Activated CD4-positive, alpha-beta T cell treated with anti-CD3 and anti-CD28 coated beads, Interleukin-2, amount 50 U/mL, for 48 hours (primary cell): ENCODE measurements at places on chromosomes 2 and 18.
A peak's percentile ranks its signal among the peaks of the same experiment; 100 is the strongest.

- DNase-seq = no peak
Measured at GRCh38 chr2:237714690-237715458, 83.7 kb upstream of the RBM44 start.

GRCh38 chr2:202883987-202884675 lies 12.6 kb upstream of the ICA1L start:
- DNase-seq = no peak

- no peak for DNase-seq
Measured at GRCh38 chr2:239277401-239278085, 123.3 kb downstream of the HDAC4 start.

DNA sequence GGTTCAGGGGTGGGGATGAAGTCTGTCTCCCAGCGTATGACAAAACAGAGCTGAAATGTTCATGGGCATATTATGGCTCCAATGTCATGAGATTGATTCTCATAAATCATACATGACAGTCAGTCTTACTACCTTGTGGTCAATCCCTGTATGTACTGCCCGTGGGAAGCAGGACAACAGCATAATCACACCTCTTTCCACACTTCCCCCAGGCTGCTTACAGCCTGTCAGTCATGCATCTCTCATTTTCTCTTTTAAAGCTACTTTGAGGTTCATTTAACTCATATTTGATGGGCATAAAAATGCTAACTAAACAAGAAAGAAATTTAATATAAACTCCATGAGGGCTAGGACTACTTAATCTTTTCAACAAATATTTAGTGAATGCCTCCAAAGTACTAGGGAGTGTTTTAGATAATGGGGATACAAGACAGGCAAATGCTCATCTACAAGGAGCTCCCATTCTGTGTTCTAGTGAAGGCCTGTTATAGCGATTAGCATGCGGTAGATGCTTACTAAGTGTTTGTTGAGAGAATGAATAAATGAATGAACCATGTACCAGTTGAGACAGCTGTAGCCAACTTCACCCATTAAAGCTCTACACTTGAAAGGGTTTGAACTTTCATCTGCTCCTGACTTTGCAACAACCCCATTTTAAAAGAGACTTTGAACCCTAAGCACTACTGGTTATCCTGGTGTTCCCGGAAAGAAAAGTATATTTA lies 89.1 kb downstream of the ALPK2 start:
- no peak for DNase-seq

DNA sequence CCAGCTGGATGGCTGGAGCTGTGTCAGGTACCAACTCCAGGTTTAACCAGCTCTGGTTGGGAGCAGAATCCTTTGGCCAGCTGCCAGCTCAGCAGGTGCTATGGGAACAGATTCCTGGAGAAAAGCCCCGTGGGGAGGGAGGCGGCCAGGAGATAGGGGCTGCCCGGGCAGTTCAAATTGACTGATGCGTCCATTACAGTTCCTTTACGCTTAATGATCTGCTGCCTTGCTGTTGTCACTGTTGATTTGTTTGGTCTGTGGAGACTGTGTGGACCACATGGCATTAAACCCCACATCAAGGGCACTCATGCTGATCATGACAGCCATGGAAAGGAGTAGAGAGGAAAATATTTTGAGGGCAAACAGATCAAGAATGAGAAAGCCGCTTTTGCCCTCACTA lies 200.0 kb downstream of the TSN start:
- DNase-seq = no peak

- DNase-seq = no peak
Measured at GRCh38 chr18:56861244-56861643, 210.1 kb downstream of the WDR7 start.

DNA sequence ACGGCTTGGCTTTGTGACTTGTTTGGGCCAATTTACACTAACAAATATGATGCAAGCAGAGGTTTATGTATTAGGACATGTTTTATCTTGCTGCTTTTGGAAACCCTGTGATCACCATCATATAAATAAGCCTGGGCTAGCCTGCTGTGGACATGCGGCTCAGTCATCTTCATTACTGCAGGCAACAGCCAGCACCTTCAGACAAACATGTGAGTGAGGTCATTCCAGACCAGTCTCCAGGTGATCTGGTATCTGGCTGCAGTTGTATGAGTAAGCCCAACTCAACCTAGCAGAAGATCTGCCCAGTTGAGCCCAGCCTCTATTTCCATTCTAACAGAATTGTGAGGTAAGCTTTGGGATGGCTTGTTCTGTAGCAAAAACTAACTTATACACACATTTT lies 254.6 kb upstream of the ATP5MC3 start:
- DNase-seq = no peak

DNA sequence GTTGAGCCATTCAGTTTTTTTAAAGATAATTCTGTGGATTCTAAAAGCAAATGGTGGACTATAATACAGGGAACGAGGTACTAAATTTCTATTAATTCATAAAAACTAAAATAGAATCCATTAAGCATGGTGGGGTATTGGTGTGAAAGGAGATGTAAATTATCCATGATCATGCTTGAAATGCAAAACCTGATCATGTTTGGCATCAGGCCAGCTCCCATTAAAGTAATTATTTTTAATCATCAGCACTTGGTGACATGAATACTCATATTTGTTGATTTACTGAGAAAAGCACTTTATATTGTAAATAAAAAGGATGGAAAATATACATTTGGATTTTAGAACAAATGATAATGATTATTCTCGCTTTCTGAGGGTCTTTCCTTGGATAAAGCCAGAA lies 232.3 kb upstream of the MEIS1 start:
- DNase-seq = no peak

DNA sequence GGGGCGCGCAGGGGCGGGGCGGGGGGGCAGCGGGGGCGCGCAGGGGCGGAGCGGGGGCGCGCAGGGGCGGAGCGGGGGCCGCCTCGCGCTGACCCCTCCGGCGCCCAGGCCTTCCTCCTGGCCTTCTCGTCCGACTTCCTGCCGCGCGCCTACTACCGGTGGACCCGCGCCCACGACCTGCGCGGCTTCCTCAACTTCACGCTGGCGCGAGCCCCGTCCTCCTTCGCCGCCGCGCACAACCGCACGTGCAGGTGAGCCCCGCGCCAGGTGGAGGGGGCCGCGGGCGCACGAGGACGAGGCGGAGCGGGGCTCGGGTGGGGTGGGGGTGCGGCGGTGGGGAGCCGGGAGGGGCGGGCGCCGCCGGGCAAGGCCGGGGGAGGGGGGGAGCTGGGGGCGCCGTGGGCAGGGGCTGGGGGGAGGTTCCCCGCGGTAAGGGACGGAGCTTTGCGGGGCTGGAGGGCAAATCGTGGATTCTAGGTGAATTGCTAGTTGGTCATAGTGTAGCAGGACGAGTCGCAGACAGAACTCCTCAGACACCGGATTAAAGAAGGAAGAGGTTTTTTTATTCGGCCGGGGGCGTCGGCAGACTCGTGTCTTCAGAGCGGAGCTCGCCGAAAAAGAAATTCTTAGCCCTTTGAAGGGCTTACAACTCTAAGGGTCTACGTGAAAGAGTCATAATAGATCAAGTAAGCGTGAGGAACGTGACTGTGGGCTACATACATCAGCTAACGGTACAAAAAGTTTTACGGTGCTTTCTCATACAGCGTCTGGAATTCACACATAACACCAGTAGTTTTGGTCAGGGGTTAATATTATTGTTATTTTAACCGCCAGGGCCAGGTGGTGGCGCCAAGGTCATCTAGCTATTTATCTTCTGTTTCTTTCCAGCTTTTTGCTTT lies 29.9 kb downstream of the ANO7 start:
- peak; percentile 56 for DNase-seq

- DNase-seq = no peak
Measured at GRCh38 chr2:65368468-65368867, 63.9 kb downstream of the SPRED2 start.

- no peak for DNase-seq
Measured at GRCh38 chr2:16999347-17000183, 333.9 kb upstream of the CYRIA start.

DNA sequence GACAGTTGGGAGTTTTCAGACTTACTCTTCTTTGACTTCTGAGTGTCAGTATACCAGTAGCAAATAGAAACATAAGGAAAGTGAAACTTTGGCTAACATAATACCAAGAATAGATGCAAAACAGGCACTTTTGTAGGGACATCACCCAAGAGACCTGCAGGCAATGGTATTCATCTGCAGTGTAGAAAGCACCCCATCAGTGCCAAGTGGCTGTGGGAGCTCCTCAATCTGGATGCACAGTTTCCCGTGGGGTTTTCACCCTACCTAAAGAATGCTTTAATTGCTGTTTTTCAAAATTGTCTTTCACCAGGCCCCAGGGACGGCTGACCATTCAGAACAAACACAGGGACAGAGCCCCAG lies 96.6 kb upstream of the GPR45 start:
- no peak for DNase-seq

DNA sequence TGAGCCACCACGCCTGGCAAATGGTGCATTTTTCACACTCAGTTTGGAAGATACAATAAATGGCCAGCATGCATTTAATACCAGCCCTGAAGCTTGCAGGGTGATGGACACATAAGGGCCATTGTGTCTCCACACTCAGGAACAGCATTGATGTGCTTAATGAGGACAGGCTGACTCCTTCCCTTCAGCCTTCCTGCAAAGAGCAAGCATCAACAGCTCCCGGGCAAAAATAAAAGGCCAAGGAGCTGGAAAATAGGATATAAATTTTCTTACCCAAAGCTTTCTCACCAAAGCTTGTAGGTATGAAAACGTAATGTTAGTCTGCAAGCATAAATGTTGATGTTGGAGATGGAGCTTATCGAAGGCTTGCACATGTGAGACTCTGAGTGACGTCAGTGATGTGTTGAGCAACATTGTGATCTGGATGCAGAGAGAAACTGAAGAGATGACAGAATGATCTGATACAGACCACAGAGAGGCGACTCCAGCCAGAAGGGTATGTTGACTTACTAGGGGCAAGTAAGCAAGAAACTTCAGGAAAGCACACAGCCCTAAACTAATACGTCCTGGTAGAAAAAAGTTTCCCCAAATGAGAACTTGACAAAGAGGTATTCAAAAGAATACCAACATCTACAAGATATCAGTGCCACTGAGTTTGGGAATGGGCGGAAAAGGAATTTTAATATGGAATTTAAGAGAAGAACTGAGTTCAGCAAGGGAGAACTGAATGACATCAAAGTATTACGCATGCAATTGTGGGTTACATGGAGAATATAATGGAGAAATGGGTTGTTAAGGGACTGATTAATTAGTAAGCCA lies 256.5 kb downstream of the TGIF1 start:
- no peak for DNase-seq

DNA sequence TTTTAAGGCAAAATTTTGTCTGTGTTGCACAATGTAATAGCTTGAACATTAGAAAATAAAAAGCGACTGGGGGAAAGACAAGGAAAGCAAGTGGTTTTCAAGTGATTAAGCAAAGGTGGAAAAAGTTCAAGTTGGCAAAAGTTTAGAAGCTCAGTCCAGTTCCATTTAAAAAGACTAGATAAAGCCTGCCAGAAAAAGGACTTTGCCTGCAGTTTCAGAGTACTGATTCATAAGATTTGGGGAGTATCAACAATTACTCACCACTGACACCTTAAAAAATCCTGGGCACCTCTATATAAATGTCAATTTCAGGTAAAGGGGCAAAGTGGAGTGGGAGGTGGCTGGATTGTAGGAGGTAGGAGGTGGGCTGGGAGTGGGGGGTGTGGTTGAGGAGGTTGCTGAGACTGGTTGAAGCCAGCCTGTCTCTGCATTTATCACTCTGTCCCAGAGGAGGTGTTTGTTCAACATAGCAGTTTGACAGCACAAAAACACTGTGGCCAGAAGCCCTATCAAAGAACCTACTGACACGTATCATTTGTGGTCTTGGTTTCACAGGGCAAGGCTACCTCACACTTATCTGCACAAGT lies 14.6 kb downstream of the ZEB2 start:
- no peak for DNase-seq

DNA sequence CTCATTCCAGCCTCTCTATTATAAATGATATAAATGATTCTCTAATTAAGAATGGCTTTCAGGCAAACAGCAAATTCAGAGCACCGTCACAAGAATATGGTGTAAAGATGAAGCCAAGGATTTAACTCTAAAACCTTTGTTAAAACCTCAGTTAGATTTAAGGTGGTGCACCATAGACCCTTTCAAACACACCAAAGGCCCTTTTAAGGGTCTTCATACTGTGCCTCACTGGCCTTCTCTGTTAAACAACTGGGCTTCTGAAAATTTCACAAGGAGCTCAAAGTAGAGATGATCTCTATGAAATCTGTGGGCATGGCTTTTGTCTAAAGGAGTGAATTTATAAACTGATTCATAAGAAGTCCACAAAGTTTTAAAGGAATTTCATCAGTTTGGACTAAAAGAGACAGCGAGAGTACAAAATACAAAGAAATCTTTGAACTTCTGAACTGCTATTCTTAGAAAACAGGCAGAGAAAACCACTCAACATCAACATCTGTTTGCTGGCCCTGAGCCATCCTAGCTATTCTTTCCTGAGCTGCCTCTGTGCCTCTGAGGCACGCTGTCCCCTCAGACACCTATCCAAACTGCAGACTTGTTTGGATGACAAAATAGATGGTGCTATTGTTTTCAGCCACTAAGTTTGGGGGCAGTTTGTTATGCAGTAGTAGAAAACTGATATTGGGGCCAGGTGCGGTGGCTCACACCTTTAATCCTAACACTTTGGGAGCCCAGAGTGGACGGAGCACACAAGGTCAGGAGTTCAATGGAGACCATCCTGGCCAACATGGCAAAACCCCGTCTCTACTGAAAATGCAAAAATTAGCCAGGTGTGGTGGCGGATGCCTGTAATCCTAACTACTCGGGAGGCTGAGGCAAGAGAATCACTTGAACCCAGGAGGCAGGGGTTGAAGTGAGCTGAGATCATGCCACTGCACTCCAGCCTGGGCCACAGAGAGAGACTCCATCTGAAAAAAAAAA lies 72.9 kb upstream of the MYCN start:
- DNase-seq = no peak

- no peak for DNase-seq
Measured at GRCh38 chr2:190929919-190930318, 49.3 kb downstream of the GLS start.

- no peak for DNase-seq
Measured at GRCh38 chr2:120769076-120769786, 33.6 kb downstream of the GLI2 start.

DNA sequence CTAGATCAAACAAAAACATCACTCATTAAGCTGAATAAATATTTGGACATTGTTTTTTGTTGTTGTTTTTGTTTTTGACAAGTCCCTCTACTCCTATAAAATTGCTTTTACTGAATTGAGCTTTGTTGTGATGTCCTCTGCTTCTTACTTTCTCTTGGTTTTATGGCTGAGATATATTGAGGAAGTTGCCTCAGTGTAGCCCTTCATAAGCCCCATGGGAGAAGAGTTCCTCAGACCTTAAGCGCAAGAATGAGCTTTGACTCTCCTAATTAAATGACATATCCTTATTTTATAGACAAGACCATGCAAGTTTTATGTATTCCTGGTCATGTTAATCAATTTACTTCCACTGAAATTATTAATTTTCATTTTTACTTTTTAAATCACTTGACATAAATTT lies 54.9 kb downstream of the CERKL start:
- DNase-seq = no peak

DNA sequence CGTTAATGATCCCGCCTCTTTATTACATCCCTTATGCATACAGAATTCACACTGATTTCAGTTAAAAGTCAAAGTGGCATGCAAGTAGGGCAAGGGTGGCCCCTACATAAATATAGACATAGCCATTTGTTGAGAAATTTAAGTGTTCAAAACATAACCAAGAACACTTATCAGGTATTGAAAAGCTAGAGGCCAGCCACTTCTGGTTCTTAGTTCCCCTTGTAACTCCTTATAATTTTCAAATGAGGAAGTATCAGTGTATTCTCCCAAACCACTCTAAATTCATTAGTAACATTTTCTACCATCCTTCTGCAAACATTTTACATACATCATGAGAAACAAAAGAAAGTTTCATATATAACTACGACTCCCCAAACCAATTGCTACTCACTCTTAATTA lies 5.8 kb upstream of the ARL5A start:
- DNase-seq = no peak

GRCh38 chr2:209673811-209674210 lies 97.8 kb upstream of the UNC80 start:
- DNase-seq = no peak
